Activated CD4-positive, CD25-positive, alpha-beta regulatory T cell treated with anti-CD3 and anti-CD28 coated beads, Interleukin-2, amount 50 U/mL, for 24 hours (primary cell): ENCODE measurements at places on chromosomes 6 and 20.

DNA sequence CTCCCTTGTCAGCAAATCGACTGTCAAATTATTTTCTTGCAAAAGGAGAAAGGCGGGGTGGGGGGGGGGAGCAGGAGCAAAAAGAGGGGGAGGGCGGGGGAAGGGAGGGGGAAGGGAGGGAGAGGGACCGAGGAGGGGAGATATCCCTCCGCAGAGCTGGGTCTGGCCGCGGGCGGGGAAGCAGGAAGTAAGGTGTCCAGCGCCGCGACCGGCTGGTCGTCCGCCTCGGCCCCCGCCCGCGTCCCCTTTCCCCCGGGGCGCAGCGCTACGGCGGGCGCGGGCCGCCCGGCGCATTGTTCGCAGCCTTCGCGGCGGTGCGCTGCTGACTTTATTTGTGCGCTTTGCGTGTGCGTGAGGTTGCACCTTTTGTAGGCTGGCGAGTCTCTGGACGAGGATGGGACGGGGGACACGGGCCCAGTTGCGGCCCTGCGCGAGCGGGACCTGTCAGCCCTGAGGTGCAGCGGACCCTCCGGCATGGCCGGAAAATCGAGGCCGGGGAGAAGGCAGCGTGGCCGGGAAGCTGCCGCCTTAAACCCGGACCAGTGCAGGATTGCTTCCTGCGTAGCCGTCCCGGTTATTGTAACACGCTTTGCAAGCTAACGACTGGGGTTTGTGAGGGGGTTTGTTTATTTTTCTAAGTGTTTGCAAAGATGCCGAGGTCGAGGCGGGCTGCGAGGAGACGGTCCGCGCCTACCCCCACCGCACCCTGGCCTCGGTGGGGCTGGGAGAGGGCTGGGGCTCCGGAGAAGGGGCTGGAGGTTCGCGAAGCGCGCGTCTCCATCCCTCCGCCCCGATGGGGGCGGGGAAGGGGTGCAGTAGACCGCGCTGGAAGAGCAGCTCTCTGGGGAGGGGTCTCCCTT is 675 bp upstream of the TRERF1 start:
- ATAC-seq = peak; percentile 47

DNA sequence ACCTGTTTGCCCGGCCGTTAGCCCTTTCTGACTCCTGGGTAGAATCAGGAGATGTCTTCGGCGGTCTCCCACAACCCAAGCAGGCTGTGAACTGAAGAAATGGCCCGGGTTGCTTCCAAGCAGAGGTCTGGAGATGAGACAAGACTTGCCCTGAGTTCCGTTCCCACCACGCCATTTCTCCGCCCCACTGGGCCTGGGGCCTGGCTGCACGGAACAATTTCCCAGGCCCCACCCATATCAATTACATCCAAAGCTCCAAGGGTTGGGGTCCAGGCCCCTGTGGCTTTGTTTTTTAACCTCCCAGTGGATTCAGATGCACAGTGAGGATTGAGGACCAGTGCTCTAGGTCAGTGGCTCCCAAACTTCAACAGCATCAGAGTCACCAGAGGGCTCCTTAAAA is 214.5 kb upstream of the ARID1B start:
- no peak for ATAC-seq

GRCh38 chr6:35970181-35970580 is 49.3 kb upstream of the SRPK1 start:
- ATAC-seq = no peak

GRCh38 chr6:32484614-32484998 is 44.9 kb downstream of the HLA-DRA start:
- ATAC-seq = no peak

DNA sequence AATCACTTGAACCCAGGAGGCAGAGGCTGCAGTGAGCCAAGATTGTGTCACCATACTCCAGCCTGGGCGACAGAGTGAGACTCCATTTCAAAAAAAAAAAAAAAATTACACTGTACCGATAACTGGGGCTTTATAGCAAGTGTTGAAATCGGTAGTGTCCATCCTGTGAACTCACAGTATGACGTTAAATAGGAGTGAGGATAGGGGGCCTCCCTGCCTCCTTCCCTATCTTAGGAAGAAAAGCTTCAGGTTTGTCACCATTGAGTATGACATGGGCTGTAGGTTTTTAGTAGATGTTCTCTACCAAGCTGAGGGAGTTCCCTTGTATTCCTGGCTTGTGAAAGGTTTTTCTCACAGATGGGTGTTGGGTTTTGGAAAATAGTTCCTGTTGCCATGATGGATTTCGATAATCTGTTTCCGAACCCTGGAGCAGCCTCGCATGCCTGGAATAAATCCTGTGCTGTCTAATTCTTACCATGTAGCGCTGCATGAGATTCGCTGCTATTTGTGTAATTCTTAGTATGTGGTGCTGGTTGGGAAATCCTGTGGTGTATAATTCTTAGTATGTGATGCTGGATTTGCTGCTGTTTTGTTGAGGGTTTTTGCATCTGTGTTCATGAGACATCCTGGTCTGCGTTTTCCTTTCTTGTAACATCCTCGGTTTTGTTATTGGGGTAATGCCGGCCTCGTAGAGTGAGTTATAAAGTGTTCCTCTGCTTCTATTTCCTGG is 23.6 kb downstream of the NTSR1 start:
- ATAC-seq = no peak

DNA sequence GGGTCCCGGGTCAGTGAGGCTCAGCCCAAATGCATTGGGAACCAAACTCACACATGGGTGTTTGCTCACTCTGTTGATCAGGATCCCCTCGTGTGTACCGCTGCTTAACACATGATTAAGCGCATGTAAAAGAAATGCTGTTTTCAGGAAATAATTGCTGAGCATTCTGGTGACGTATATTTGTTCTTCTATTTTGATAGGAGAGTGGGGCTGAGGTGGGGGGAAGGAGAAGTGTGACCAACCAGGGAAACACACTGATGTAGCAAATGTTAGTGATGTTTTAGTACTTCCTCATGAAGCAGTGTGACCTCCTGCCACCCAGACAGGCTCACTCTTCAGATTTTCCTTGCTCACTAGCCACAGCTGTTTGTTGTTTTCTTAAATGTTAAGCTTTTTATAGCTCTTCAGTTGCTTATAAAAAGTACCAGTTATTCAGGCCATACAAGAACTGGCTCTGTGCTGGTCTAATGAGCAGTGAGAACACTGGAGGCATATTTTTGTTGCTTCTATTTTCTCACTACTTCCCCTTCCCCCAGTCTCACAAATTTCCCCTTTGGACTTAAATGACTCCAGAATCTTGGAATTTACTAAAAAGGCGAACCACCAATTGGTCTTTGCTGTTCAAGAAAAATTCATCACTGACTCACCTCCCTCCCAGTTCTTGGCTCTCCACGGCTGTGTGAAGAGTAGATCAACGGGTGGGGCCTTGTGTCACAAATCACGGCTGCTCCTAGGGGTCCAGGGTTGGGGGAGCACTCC is 79.2 kb upstream of the BACH2 start:
- ATAC-seq = peak; percentile 10

DNA sequence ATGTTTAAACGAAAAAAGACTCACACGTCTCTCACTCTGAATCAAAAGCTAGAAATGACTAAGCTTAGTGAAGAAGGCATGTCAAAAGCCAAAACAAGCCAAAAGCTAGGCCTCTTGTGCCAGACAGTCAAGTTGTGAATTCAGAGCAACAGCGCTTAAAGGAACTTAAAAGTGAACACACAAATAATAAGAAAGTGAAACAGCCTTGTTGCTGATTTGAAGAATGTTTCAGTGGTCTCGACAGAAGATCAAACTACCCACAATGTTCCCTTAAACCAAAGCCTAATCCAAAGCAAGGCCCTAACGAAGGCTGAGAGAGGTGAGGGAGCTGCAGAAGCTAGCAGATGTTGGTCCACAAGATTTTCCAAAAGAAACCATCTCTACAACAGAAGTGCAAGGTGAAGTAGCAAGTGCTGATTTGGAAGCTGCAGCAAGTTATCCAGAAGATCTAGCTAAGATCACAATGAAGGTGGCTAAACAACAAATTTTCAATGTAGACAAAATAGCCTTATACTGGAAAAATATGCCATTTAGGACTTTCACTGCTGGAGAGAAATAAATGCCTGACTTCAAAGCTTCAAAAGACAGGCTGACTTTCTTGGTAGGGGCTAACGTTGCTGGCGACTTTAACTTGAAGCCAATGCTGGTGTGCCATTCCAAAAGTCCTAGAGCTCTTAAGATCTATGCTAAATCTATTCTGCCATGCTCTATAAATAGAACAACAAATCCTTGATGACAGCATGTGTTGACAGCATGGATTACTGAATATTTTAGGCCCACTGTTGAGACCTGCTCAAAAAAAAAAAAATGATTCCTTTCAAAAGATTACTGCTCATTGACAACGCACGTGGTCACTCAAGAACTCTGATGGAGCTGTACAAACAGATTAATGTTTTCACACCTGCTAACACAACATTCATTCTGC is 40.3 kb downstream of the SEC63 start:
- no peak for ATAC-seq

DNA sequence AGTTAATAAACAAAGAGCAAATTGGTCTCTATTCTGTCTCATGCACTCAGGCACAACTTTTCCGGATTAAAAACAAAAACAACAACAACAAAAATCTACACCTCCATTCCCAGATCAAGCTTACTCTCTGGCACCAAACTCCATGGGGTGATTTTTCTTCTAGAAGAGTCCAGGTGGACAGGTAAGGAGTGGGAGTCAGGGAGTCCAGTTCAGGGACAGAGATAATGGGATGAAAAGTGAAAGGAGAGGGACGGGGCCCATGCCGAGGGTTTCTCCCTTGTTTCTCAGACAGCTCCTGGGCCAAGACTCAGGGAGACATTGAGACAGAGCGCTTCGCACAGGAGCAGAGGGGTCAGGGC is 437 bp upstream of the HLA-A start:
- ATAC-seq = no peak

- peak; percentile 11 for ATAC-seq
Measured at GRCh38 chr20:62141397-62142251, 1.6 kb downstream of the PSMA7 start.
